ENCODE measurements at places on chromosomes 2 and 18.

DNA sequence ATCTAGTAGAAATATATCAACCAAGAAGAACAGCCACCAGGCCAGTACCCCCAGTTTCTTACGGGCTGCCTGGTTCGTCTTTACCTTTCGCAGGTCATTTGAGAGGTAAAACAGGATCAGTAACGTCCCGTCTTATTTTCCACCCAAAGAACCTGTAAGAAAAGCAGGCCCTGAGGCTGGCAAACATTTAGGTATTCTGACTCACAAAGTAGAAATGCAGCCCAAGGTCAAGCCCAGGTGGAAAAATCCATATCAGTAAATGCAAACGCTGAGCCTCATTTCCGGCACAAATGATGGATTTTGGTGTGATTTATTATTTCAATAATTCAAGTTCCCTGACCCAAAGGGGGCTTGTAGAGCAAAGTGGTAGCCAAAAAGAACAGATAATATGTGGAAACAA lies 171.2 kb downstream of the ZNF516 start:
- H3K27me3 ChIP-seq: peaks cover 6% of the 10 kb centered on the region
- no peak for DNase-seq
- H3K4me1 ChIP-seq: no peaks in the 10 kb centered on the region
- no peak overlapping the region for H3K4me3 ChIP-seq
- H3K36me3 ChIP-seq: no peaks in the 10 kb centered on the region
- H3K27ac ChIP-seq: no peak overlapping the region

DNA sequence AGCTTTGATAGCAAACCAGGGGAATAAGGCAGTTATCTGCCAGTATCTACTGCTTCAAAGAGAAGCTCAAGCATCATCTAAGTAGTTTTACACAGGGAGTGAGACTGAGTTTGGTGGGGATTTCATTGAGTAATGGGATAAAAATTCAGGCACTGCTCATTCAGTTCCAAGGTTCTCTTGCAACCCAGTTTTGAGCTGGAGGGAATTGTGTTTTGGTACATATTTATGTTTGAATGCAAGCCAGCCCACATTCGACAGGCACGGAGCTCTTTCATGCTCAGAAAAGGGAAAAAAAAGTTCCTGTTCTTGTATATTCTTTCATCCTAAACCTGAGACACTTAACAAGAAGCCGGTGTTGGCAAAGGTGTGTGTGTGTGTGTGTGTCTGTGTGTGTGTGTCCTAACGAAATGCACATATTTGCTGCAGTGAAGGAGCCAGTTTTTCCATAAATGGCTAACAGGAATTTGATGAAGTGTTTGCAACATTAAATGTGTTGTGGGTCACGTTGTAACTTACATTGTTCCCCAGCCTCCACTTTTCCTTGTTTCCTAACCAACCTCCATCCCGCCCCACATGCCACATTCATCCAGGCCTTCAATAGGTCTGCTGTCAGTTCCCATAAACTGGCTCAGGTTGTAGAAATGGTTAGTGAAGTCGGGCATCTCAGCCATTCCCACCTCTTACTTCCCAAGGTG lies 311.1 kb downstream of the TXNL1 start:
- no peak for DNase-seq
- H3K4me3 ChIP-seq: no peak overlapping the region
- no peaks in the 10 kb centered on the region for H3K36me3 ChIP-seq
- no peaks in the 10 kb centered on the region for H3K4me1 ChIP-seq
- H3K27me3 ChIP-seq: no peaks in the 10 kb centered on the region
- H3K27ac ChIP-seq: no peak overlapping the region

- H3K27me3 ChIP-seq: no peaks in the 10 kb centered on the region
- H3K27ac ChIP-seq: no peak overlapping the region
- no peaks in the 10 kb centered on the region for H3K36me3 ChIP-seq
- no peaks in the 10 kb centered on the region for H3K4me1 ChIP-seq
Observed at GRCh38 chr2:188345426-188345825, 53.8 kb downstream of the GULP1 start.

DNA sequence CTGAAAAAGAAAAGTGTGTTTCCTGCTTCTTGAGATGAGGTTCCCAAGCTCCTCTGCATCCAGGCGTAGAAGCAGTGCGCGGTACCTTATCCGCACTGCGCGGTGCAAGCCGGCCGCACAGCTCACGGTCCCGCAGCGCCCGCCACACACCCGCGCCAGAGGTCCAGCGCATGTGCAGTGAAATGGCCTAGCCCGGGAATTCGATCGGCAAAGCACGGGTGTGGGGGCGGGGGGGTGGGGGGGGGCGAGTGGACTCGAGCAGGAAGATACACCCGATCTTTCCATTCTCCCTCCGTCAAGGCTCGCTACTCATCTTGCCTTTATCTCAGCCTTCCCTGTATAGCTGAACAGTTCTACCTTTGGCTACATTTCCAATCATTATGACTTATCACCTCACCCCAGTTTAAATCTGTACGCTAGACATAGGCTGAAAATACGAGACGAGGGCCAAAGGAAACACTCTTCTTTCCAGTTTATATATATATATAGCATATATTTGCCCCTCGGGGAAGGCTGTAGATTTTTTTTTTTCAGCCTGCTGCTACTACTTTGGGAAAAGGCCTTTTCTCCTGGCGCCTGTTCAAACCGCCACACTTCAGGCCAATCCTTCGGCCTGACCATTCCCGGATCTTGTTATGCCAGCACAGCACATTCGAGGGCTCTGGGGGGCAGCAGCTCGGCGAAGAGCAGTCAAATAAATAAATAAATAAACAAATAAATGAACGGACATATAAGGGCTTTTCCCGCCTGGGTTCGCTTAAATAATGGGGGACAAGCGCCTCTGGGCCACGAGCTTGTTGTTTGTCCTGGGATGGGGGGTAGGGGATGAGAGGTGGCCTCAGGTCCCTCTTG lies 10.4 kb downstream of the HOXD8 start:
- H3K27ac ChIP-seq: no peak overlapping the region
- no peaks in the 10 kb centered on the region for H3K27me3 ChIP-seq
- no peak for DNase-seq
- H3K4me3 ChIP-seq: peak overlapping the region; percentile 79
- peaks cover 16% of the 10 kb centered on the region for H3K4me1 ChIP-seq
- no peaks in the 10 kb centered on the region for H3K36me3 ChIP-seq

DNA sequence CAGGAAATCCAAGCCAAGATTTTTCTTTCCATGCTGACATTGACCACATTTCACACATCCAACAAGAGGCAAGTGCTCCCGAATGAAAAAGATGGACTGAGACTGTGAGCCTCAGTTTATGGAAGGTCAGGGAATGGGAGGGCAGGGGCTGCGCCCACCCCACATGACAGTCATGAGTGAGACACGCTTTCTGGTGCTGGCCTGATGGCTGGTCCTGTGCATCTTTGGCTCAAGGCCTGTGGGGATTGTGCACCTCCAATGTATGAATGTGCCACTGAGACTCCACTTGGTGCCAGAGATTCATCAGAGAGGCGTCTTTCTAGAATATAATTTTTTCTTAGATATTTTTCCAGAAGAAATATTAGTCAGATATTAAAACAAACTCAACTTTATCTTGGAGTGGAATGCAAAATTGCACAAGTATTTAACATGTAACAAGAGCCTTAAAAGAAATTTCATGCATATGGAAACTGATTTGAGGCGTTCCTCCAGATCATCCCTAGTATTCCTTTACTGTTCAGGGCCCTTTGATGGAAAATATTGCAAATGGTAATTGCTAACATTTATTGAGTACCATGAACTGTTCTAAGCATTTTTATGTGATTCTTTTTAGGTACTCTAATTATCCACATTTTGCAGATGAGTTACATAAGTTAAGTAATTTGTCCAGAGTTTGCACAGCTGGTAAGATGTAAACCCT lies 87.3 kb upstream of the GPR45 start:
- H3K4me1 ChIP-seq: no peaks in the 10 kb centered on the region
- H3K27me3 ChIP-seq: peaks cover 5% of the 10 kb centered on the region
- no peak overlapping the region for H3K4me3 ChIP-seq
- no peak overlapping the region for H3K27ac ChIP-seq

- no peak for DNase-seq
- no peak overlapping the region for H3K27ac ChIP-seq
- no peak overlapping the region for H3K4me3 ChIP-seq
- H3K4me1 ChIP-seq: no peaks in the 10 kb centered on the region
- no peaks in the 10 kb centered on the region for H3K27me3 ChIP-seq
Observed at GRCh38 chr2:112494828-112495227, 12.9 kb downstream of the TTL start.

GRCh38 chr2:28274911-28275685 lies 117.6 kb upstream of the FOSL2 start:
- H3K4me3 ChIP-seq: no peak overlapping the region
- H3K36me3 ChIP-seq: no peaks in the 10 kb centered on the region
- no peaks in the 10 kb centered on the region for H3K4me1 ChIP-seq
- H3K27ac ChIP-seq: no peak overlapping the region

DNA sequence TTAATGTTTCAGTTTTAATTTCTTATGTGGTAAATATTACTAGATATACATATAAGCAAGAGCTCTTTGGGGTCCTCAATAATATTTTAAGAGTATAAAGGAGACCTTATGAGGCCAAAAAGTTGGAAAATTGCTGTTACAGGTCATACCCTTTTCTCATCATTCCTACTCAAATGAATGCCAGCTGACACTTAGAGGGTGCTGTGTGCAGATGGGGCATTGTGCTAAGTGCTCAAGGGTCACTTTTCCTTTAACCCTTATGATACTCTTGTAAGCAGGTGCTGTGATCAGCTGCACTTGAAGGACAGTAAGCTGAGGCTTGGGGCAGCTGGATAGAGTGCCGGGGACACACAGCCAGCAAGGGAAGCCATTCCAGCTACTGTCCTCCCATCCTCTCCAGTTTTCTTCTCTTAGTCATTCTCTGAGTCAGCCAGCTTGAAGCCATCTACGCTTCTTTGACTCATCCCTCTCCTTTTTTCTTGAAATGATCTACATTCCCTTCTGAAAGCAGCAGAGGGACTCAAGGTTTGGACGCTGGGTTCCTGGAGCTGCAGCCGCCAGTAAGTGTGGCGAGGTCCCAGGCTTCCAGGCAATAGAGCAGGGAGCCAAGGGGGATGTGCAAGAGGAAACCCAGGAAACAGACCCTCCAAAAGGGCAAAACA lies 42.0 kb upstream of the CREB1 start:
- H3K27ac ChIP-seq: no peak overlapping the region
- peaks cover 3% of the 10 kb centered on the region for H3K4me1 ChIP-seq
- no peaks in the 10 kb centered on the region for H3K36me3 ChIP-seq
- DNase-seq: no peak

GRCh38 chr18:2903006-2903405 lies 56.2 kb downstream of the EMILIN2 start:
- H3K27me3 ChIP-seq: no peaks in the 10 kb centered on the region
- H3K4me1 ChIP-seq: no peaks in the 10 kb centered on the region
- H3K36me3 ChIP-seq: no peaks in the 10 kb centered on the region
- DNase-seq: no peak

DNA sequence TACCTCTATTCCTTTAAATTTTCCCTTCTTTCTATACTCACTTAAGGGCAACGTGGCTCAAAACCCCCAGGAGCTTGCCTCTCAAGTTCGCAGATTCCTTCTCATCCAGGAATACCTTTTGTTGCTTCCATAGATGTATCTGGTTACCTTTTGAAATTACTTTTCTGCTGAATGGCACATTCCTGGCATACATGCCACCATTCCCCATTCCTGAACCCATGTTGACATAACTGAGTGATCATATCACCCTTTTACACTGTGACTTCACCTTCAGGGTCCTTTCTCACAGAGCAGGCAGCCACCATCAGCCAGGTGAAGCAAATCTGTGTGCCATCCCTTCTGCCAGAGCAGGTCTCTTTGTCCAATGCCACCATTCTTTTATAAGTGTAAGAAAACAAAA lies 615.8 kb downstream of the ARHGAP15 start:
- H3K4me1 ChIP-seq: no peaks in the 10 kb centered on the region
- H3K4me3 ChIP-seq: no peak overlapping the region
- DNase-seq: no peak

GRCh38 chr2:4507661-4508060 lies 804.3 kb downstream of the DCDC2C start:
- no peaks in the 10 kb centered on the region for H3K36me3 ChIP-seq
- peaks cover 2% of the 10 kb centered on the region for H3K27me3 ChIP-seq
- no peak overlapping the region for H3K4me3 ChIP-seq
- no peak overlapping the region for H3K27ac ChIP-seq
- no peaks in the 10 kb centered on the region for H3K4me1 ChIP-seq
- no peak for DNase-seq

DNA sequence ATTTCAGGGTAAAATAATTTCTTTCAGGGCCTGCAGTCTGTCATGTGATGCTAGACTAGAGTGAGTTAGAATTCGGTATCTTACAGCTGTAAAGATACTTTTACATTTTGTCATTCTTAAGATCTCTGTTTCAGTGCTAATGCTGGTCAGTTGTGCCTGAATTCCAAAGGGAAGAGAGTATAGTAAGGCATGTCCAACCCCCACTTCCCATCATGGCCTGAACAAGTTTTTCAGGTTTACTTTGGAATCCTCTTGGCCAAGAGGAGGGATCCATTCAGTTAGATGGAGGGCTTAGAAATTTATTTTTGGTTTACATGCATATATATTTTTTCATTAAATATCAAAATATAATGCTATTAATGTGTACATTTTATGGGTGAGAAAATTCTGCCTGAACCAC lies 596.6 kb downstream of the XIRP2 start:
- H3K36me3 ChIP-seq: no peaks in the 10 kb centered on the region
- H3K4me1 ChIP-seq: no peaks in the 10 kb centered on the region
- no peaks in the 10 kb centered on the region for H3K27me3 ChIP-seq

GRCh38 chr2:241895712-241896641 lies 26.4 kb downstream of the RTP5 start:
- no peak overlapping the region for H3K4me3 ChIP-seq
- no peak for DNase-seq
- H3K4me1 ChIP-seq: no peaks in the 10 kb centered on the region
- no peaks in the 10 kb centered on the region for H3K36me3 ChIP-seq
- no peak overlapping the region for H3K27ac ChIP-seq

DNA sequence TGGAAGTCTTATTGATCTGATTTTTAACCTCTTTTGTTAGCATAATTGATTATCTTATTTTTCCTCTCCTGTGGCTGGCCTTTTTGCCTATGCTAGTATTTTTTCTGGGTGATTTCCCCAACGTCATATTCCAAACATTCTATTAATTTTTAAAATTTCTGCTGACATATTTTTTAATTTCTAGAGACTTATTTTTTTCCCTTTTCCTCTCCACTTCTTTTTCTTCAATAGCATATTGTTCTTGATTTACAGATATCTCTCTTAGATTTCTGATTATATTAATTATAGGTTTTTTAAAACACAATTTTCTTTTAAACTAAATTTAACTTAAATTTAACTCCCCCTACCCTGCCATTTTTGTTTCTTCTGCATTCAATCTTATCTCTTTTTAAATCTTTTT lies 47.2 kb upstream of the NR4A2 start:
- no peak overlapping the region for H3K27ac ChIP-seq
- no peaks in the 10 kb centered on the region for H3K4me1 ChIP-seq
- H3K4me3 ChIP-seq: no peak overlapping the region

DNA sequence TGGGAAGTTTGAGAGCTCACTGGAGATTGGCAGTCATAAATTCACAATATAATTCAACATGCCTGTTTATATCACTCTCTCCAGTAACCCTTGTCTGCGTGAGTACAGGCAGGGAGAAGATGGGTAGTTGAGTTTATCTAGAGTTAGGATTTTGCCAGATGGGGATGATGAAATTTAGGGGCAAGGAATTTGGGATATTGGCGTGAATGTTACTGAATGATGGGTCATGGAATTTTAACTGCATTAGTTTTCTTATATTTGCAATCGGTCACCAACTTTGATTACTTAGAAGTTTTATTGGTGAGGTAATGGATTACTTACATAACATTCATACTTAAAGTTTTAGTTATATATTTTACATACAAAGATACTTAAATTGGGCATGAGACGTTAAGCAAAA lies 35.1 kb downstream of the SANBR start:
- peaks cover 12% of the 10 kb centered on the region for H3K36me3 ChIP-seq
- no peak overlapping the region for H3K4me3 ChIP-seq
- no peaks in the 10 kb centered on the region for H3K27me3 ChIP-seq

- H3K27me3 ChIP-seq: no peaks in the 10 kb centered on the region
- H3K4me3 ChIP-seq: no peak overlapping the region
- no peaks in the 10 kb centered on the region for H3K4me1 ChIP-seq
- H3K36me3 ChIP-seq: no peaks in the 10 kb centered on the region
- H3K27ac ChIP-seq: no peak overlapping the region
Observed at GRCh38 chr2:200439981-200440380, 69.9 kb downstream of the KCTD18 start.

All from Karpas-422 (cell line).